ENCODE measurements at places on chromosomes 3 and 15. TPM values are rescaled to one million over a fixed set of nuclear protein-coding genes. Genes with fewer than 3 reads are reported as not detected.

Gene RPP25
- 18.3 TPM for total RNA-seq

Gene CD47
- total RNA-seq: 58.1 TPM

Gene METTL6
- 25.3 TPM for total RNA-seq

Gene FRMD4B
- 0.90 TPM for total RNA-seq

Gene P3H2
- total RNA-seq: 13.9 TPM

Gene WDR49
- total RNA-seq: not detected

Gene ANKRD63
- not detected for total RNA-seq

Gene TEX55
- total RNA-seq: not detected

Gene DISP2
- 0.36 TPM for total RNA-seq

Gene ANKRD28
- 23.8 TPM for total RNA-seq

Gene STRIT1
- total RNA-seq: not detected

Gene TBC1D23
- total RNA-seq: 32.7 TPM

Gene TRIM59
- 6.7 TPM for total RNA-seq

Gene VIPR1
- 8.5 TPM for total RNA-seq

Gene C3orf20
- total RNA-seq: not detected

Gene CACNA2D3
- 3.2 TPM for total RNA-seq

Gene SEMA3G
- under 0.01 TPM for total RNA-seq

Gene PYGO1
- 3.8 TPM for total RNA-seq

Gene MFGE8
- 208 TPM for total RNA-seq

Gene LRRC3B
- not detected for total RNA-seq

Gene WDR93
- not detected for total RNA-seq

Gene TGM5
- total RNA-seq: not detected

Gene CXCR6
- not detected for total RNA-seq

Gene ADAMTS9
- 9.7 TPM for total RNA-seq

Gene PRICKLE2
- 13.7 TPM for total RNA-seq

Gene SIDT1
- total RNA-seq: not detected

Gene MUC13
- total RNA-seq: not detected

Gene SH2D7
- not detected for total RNA-seq

Gene CPLX3
- not detected for total RNA-seq

Gene CERS3
- total RNA-seq: not detected

Gene ZIC4
- not detected for total RNA-seq

Gene SLCO2A1
- 4.5 TPM for total RNA-seq

Gene LRRK1
- 11.2 TPM for total RNA-seq

Gene PIGB
- 11.2 TPM for total RNA-seq

Gene GRAMD1C
- total RNA-seq: 2.6 TPM

Gene RGMA
- total RNA-seq: 7.0 TPM

Gene GOLGA6B
- total RNA-seq: not detected

Gene FEZF2
- not detected for total RNA-seq

Gene ZNF148
- total RNA-seq: 15.9 TPM

Gene ASB14
- not detected for total RNA-seq

Gene GATA2
- 8.1 TPM for total RNA-seq

Gene NAA50
- 135 TPM for total RNA-seq

Gene IQCH
- total RNA-seq: 2.3 TPM

Gene EFHB
- 0.54 TPM for total RNA-seq

Gene ADAMTS17
- total RNA-seq: 0.90 TPM

Gene CILP
- 0.16 TPM for total RNA-seq

Gene FANCD2
- total RNA-seq: 12.5 TPM

Measured in cardiac atrium fibroblast (primary cell).